ENCODE measurements at places on chromosomes 3 and 15.

DNA sequence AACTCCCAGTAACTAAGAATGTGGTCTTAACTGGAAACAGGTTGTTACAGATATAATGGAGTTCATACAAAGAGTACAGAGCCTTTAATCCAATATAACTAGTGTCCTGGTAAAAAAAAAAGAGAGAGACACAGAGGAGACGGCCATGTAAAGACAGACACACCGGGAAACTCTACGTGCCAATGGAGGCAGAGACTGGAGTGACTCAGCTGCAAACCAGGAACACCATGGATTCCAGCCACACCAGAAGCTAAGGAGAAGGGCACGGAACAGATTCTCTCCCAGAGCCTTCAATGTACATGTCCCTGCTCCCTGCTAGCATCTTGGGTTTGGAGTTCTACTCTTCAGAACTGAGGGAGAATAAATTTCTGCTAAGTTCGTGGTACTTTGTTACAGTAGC lies 4.5 kb downstream of the RNF168 start:
- DNase-seq, result no peak

DNA sequence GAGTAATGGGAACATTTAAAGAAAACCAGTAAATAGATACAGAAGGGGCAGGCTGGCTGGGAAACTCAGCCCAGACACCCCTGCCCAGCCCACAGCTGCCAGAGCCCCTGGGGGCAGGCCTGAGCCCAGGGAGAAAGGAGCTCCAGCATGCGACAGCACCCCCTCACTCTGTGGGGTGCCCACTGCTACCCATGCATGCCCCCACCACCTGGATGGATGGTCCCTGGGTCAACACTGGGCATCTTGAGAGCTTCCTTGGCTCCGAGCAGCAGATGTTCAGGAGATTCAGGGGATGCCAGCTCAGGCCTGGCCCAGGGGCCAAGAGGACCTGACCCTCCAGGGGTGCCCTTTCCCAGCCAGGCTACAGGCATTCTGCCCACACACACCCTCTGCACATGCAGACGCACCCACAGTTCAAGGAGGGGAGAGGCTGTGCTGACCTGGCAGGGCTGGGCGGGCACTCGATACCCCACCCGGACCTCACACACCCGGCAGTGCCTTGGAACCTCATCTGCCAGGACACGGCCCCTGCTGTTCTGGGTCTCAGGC lies 31.5 kb downstream of the PTH1R start:
- DNase-seq, result no peak

GRCh38 chr3:183439515-183439914 lies 11.1 kb upstream of the MCF2L2 start:
- DNase-seq, result no peak

DNA sequence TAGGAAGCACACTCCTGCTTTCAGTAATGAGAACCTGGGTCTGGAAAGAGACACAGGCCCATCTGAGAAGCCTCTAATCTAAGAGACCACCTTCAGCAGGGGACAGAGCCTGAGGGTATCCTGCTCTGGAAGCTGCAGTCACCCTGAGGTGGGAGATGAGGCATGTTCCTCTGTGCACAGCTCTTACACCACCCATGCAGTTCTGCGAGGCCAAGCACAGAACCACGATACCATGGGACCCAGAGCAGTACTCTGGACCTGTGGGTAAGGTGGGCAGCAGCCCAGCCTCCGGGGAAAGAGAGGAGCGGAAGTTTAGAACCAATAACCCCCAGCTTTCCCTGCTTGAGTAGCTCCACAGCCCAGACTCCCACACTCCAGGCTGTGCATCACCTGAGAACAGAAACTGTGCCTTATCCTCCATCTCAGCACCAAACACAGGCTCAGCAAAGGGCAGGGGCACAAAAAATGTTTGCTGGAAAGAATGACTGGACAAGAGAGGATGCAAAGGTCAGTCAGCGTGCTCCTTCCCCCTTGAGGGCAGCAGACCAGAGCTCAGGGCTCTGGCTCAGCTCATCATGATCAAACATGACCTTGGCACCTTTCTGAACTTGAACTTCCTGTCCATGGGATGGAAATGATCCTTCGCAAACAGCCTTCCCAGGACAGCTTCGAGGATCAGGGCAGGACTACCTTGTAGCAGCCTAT lies 43.1 kb downstream of the RBPMS2 start:
- DNase-seq, result no peak

- no peak for DNase-seq
Measured at GRCh38 chr15:62456011-62456920, 291.2 kb upstream of the C2CD4B start.

DNA sequence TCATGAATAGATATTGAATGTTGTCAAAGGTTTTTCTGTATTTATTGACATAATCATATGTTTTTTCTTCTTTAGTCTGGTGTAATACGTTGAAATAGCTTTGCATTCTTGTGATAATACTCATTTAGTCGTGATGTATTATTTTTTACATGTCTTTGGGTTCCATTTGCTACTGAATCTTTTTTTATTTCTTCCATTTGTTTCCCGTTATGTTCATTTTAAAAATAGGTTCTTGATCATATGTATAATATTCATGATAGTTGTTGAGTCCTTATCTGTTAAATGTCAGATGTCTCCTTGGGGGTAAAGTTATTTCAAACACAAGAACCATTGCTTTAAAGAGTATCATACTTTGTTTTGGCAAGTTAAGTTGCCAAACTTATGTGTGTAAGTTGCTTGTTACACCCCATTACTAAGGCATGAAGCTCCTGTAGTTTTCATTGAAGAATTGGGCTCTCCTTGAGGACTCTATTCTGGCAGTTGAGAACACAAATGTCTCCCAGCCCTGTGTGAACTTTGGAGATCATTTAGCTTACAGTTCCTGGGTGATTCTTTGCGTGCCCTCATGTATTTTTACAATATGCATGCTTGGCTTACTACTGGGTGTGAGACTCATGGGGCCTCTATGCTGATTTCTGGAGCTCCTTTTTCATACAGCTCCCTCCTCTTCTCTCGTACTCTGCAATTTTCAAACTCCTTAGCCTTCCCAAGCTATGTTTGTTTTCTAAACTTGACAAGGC lies 8.3 kb downstream of the AKAP13 start:
- no peak for DNase-seq

DNA sequence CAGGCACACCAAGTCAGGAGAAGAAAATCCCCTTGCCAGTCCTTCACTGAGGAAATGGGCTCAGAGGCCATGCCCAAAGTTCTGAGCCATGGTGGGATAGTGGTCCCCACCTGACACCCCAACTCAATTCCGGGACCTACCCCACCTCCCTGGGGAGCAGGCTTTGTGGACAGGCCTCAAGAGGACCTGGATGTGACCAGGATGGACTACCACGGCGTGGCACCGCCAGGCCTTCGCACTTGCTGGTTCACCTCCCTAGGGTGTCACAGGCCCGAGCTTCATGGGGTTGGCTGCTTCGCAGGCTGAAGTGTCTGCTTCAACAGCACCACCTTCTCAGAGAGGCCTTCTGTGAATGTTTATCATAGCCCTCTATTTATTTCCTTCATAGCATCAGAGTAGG lies 31.7 kb downstream of the POC1A start:
- no peak for DNase-seq

DNA sequence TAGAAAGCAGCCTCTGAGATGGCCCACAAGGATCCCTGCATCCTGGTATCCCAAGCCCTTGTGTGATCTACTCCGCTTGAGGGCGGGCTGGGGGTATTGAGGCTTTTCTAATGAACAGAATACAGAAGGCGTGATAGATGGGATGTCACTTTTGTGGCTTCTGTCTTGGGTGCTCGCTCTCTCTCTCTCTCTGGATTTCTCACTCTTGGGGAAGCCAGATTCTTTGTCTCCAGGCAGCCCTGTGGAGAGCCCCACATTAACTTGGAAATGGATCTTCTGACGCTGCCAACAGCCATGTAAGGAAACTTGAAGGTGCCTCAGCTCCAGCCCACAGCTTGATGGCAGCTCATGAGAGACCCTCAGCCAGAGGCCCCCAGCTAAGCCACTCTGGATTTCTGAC lies 26.9 kb upstream of the SEC62 start:
- DNase-seq, result no peak

DNA sequence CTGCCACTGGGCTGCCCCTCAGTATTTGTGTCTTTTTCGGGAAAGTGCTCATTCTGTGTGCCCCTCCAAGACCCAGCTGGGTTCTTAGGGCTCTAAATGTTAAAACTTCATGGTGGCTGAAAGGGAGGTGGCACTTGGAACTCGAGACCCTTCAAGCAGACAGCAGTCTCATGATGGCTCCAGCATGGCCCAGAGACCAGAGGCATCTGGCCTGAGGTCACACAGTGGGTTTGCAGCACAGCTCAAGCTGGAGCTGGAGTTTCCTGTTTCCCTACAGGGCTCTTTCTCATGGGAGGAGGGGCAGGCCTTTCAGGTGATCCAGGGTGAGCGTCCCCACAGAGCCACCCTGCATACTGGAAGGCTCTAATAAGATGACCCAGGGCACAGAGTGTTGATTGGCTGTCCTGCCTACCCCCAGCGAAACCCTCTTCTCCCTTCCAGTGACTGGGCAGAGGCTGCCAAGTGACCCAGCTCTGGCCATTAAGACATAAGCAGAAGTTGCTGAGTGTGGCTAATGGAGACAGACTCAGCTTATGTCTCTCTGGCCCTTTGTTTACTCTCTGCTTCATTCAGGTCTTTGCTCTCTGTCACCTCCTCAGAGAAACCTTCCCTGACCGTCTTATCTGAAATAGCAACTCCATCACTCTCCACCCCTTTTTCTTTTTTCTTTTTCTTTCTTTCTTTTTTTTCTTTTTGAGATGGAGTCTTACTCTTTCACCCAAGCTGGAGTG lies 166.6 kb upstream of the SMAD3 start:
- no peak for DNase-seq

DNA sequence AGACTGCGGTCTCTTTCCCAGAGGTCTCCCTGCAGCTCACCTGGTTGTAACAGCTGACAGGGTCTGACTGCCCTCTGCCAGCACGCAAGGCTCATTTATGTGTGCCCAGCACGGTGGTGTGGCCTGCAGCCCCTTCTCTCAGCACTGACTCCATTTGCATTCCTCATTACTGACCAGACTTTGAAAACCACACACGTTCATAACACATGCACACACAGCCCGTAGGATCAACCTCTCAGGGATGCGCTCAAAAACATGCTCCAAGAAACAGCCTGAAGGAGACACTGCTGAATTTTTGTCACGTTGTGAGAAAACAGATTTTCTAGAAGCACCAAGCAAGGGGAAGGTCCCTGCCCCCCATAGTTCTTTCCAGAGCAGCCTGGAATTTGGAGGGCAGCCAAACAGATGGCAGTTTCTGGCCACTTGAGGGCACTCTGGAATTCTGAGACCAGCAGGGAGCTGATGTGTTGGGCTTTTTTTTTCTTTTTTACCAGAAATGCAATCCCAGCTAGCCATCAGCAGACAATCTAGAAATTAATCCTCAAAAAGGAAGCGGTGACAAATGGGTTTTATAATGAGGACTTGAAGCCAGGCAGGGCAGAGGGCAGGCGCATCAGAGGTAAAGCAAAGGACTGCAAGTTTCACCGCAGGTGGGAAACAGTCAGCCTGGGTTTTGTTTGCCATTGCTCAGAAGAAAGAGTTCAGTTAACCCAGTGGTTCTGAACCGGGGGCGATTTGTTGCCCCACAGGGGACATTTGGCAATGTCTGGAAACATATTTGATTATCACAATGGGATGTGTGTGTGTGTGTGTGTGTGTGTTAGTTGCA lies 170.5 kb upstream of the PROK2 start:
- DNase-seq, result peak; percentile 77

- DNase-seq, result no peak
Measured at GRCh38 chr3:69178838-69179739, 56.7 kb upstream of the LMOD3 start.

- no peak for DNase-seq
Measured at GRCh38 chr3:126649556-126650092, 5.3 kb downstream of the TXNRD3 start.

- DNase-seq, result no peak
Measured at GRCh38 chr15:57198654-57199291, 177.5 kb upstream of the CGNL1 start.

DNA sequence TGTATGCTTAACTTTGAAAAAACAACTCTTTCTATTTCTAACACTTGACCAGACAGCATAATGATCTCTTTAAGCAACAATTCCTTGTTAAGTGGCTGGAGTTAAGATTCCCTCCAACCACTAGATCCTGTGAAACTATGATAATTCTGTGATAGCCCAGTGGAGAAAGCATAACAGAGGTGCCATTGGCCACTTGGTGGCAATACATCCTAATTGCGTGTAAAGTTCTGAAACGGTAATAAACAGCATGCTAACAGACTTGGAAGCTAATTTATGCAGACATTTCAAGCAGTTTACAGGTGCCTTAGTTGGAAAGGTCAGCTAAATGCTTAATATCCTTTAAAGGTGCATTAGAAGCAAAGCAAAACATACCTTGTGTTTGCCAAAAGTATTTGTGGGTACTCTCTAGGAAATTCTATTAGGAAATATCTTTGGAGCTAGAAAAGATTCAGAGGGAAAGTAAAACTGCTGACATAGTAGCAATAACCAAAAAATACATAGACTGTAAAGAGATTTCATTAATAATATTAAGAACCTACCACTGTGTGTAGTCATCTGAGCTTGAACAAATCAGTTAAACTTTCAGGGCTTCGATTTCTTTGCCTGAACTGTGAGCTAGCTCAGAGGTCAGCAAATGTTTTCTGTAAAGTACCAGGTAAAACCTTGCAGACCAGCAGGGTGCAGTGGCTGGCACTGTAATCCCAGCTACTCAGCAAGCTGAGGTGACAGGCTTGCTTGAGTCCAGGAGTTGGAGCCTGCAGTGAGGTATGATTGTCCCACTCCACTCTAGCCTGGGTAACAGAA lies 19.0 kb upstream of the CSTA start:
- DNase-seq, result no peak

DNA sequence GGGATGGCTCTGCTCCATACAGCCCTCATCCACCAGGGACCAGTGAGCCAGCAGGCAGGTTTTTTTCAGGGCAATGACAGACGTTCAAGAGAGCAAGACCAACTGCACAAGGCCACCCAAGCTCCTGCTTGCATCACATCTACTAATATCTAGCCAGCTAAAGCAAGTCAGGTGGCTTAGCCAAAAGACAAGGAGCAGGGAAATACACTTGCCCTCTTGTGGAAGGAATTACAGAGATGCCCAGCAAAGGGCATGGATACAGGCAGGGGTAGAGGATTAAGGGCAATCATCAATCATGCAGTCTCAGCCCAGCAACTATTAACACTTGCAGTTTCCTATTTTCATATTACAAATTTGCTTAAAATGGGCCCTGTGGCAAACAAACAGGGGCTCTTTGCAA lies 81.5 kb upstream of the NTRK3 start:
- DNase-seq, result no peak

DNA sequence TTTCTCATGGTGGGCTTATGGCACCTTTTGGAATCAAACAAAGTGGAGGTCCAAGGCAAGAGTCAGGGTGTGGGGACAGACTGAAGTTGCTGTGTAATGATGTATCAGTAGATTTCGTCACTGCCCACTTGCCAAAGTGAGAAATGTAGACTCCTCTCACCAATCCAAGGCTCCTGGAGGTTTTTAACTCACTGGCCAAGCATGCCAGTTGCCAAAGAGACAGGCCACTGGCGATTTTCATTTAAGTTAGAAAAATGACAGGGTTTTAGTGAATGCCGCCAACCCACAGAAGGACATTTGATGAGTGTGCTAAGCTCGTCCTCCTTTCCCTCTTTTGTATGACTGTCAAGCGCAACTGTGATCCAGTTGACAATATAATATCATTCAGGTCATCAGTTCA lies 209.2 kb downstream of the FEZF2 start:
- no peak for DNase-seq

Measured in right atrium auricular region (tissue), 2 donors.